H7 (cell line): ENCODE measurements at places on chromosomes 7 and 10.

DNA sequence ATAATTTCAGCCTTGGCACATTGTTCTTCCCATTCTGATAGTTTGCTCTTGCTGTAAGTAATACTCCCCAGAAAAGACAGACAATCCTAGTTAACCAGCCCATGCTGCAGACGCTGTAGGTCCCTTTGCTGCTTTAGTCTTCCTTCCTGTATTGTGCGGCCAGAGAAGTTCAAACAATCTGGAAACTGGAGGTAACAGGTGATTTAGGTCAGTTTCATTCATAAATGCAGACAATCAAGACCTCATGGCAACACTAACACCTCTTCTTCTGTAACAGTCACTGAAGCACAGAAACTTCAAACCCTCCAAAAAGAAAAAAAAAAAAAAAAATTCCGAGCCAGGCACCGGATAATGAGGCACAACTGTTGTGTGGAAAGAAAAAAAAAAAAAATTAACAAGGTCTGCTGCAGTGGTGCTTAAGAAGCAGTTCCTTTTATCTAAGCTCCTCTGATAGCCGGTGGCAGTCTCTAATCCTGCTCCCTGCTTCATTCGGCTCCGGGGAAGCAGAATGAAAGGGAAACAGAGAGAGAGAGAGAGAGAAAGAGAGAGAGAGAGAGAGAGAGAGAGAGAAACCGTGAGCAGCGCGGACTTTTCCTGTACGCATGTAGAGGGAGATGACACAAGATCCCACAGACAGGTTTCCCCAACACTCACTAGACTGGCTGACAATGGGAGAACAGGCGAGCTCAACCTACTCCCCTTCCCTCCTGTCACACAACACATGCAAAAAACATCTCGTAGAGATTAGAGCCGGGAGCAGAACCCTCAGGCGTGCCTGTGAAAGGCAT, at the start of gene SEMA3A:
TSS of gene SEMA3A (minus strand) at position 306 of the 788 bp plus-strand sequence. CDS start at position 103, 203 bp downstream.
- peak; percentile 18 for DNase-seq

- DNase-seq, result peak; percentile 74
These were observed 16.5 kb downstream of the CPN1 start for GRCh38 chr10:100065084-100065660.

- no peak for DNase-seq
These were observed 72.0 kb downstream of the GFRA1 start for GRCh38 chr10:116201011-116201410.

DNA sequence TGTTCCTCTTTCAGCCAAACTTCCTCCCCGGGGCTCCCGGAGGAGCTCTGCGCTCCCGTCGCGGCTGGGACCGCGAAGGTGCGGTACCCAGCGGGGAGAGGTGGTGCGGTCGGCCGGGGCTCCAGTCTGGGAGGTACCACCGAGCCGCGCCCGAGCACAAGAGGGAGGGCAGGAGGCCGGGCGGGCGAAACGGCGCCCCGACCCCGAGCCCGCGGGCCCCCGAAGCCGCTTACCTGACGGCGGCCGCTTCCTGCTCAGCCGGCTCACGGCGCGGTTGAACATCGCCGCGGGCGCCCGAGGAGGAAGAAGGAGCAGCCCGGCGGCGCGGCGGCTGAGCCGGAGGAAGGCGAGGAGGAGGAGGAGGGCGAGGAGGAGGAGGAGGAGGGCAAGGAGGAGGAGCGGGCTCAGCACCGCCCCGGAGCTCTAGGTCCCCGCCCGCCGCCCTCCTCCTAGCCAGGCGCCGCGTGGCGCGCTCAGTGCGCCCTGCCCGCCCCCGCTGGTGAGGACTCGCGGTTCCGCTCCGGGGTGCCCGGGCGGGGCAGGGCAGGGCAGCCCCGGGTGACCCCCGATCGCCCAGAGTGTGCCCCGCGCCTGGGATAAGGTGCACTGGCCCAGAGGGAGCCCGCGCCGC, at the start of gene RGS10:
TSS of gene RGS10 (minus strand) at position 363 of the 631 bp plus-strand sequence. CDS start at position 282, 81 bp downstream.
- peak; percentile 88 for DNase-seq

DNA sequence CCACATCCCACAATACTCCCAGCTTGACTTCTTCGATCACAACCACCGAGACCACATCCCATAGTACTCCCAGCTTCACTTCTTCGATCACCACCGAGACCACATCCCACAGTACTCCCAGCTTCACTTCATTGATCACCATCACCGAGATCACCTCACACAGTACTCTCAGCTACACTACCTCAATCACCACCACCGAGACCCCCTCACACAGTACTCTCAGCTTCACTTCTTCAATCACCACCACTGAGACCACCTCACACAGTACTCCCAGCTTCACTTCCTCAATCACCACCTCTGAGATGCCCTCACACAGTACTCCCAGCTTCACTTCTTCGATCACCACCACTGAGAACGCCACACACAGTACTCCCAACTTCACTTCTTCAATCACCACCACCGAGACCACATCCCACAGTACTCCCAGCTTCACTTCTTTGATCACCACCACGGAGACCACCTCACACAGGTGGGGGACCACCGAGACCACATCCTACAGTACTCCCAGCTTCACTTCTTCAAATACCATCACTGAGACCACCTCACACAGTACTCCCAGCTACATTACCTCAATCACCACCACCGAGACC, 8.6 kb downstream of the MUC3A start:
- DNase-seq, result peak; percentile 26

GRCh38 chr7:7099584-7100014, 82.7 kb upstream of the C1GALT1 start:
- peak; percentile 71 for DNase-seq

GRCh38 chr7:100801833-100802568, 25.3 kb downstream of the EPHB4 start:
- peak; percentile 66 for DNase-seq

DNA sequence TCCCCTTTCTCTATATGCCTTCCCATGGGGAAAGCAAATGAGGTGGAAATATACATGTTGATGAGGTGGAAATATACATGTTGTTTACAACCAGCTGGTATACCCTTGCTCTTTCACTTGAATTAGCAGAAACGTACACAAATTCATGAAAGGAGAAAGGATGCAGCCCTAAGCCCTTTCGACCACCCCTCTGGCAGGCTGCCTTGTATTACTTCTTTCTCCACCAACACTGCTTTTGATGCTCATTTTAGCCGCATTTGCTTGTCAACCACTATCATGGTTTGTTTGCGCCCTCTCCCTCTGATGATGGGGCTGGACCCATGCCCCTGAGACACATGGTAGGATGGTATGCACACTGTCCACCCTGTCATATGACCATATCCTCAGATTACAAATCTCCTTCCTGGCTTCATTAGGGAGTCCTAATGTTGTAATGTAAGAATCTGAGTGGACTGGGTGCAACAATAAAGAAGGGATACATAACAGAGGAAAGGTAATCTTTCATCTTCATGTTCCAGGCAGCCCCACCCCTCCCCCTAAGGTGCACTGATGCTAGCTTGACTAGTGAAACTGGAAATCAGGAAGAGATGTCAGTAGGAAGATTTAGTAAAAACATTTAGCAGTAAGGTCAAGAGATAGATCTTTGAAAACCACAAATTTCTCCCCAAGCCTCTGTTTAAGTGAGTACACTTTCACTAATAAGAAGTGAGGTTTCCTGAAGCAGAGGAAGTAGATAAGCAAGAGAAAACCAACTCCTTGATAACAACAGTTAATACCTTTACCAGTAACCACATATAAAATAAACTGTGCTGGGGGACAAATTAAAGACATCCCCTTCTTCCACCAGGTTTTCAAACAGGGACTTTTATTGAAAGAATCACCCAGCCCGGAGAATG, 536.8 kb upstream of the NRP1 start:
- no peak for DNase-seq

DNA sequence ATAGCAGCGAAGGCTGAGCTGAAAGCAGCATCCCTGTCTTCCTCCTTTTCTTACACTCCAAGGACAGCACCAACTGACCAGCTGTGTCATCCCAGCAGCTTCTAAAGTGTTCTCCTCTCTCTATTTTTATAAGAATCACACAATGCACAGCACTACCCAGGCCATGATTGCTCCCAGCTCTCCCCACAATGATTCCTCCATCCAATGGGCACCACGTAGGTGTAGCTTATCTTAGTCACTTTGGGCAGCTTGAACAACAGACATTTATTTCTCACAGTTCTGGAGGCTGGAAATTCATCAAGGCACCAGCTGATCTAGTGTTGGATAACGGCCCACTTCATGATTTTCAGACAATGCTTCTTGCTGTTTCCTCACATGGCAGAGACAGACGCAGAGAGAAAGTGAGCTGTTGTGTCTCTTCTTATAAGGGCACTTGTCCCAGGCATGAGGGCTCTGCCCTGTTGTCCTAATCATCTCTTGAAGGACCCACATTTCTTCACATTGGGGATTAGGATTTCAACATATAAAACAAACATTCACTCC, 92.0 kb upstream of the CDC14C start:
- DNase-seq, result no peak
